Urinary bladder (tissue), 4 donors: ENCODE measurements at places on chromosomes 2 and 18. TPM values are rescaled to one million over a fixed set of nuclear protein-coding genes. Genes with fewer than 3 reads are reported as not detected.

The ERBB4 gene
- 0.13 TPM for polyA plus RNA-seq

DNA sequence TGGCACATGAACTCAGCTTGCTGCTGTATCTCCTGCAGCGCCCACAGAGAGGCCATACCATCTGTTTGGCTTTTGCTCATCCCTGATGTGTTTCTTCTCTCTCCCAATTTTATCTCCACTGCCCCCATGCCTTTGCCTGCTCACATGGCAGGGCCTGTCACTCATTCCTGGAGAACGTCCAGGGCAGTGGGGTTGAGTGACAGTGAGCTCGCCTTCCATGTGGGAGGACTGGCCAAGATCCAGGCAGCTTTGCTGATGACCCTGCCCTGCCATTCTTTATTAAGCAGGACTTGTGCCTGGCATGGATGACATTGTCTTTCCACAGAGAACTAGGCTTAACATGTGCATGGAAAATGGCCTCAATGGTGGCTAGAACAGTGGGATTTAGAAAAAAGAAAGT, 230.5 kb upstream of the THSD7B start:
- DNase-seq, result no peak

DNA sequence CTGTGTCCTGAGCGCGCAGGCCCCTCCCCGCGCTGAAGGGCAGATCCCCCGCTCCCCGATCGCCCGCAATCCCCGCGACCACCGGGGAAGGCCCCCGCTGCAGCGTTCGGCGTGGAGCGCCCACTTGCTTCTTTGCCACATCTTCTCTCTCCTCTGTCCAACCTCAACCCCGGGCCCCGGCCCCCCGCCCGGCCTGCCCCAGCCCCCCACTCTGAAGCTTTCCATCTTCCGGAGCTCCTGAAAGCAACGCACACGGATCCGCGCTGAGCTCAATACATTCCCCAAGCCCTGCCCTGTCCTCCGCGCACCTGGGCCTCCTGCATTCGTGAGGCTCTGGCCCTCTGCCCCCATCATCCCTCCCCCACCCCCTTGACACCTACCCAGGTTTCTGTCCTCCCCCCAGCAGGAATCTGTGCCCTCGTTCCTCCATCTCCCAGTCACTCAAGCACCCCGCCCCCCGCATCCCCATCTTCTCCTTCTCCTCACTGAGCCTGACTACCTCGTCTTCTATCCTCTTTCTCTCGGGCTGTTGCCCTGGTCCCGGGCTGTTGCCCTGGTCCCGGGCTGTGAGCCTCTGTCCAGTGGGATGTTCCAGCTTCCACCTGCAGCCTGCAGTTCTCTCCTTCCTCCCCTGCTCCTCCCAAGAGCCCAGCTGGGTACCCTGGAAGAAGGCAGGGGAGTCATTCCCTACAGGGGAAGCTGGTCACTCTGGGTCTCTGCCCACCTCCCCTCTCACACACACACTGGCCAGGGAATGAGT, 7.8 kb downstream of the SPEG start:
- DNase-seq, result no peak

DNA sequence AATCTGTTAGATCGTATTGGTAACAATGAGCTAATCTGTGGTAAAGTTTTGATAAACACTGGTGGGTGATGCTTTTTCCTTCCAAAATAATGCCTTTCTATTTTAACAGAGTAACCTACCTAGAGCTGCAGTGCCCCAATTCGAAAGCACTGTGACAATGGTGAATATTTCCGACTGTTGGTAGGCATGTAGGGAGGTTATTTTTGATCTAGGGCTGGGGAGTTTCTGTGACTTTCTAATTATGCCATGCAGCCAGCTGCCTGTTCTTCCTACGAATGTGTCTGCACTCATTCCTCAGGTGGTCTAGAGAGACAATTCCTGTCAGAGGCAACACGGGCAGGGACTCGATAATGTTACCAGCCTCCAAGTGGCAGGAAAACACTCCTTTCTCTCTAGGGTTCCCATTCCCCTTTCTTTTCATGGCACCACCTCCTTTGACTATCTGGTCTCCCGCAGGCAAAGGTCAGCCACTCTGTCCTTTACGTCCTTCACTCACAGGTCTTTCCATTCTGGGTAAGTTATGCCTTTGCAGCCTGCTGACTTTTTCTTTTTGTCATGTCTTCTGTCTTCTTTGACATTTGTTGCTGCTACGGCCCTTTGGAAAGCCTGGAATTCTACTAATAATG, 167.2 kb upstream of the MGAT5 start:
- no peak for DNase-seq

DNA sequence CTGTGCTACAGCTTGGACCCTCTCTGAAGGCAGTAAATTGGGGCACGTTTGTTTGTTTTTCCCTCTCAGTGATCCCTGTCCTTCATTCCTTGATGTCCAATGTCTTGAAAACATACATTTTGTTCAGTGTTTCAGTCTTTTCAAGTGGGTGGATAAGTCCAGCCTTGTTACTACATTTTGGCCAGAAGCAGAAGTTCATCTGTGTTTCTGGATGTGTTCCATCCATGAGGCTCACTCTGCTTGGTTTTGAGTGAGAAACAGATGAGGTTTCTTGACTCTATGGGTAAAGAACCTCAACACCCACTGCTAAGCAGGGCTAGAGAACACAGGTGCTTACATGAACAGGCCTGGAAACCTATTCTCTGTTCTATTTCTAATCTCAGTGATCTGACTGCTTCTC, 74.5 kb upstream of the RFX8 start:
- no peak for DNase-seq

DNA sequence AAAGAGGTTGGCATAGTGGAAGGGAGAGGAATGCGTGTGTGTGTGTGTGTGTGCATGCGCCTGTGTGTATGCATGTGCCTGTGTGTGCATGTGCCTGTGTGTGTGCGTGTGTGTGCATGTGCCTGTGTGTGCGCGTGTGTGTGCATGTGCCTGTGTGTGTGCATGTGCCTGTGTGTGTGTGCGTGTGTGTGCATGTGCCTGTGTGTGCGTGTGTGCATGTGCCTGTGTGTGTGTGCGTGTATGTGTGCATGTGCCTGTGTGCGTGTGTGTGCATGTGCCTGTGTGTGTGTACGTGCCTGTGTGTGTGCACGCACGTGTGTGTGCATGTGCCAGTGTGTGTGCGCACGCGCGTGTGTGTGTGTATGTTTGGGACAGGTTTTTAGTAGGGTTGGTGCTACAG, 205.1 kb downstream of the MEMO1 start:
- DNase-seq, result no peak

GRCh38 chr2:28358668-28359201, 33.9 kb upstream of the FOSL2 start:
- no peak for DNase-seq

The PASK gene
- 3.6 TPM for polyA plus RNA-seq

- peak; percentile 20 for DNase-seq
These were observed 21.2 kb downstream of the SCG2 start for GRCh38 chr2:223580951-223581350.
